ENCODE measurements at places on chromosomes 16 and 17.

GRCh38 chr16:78137782-78138616 lies 38.5 kb downstream of the WWOX start:
- no peak for DNase-seq

DNA sequence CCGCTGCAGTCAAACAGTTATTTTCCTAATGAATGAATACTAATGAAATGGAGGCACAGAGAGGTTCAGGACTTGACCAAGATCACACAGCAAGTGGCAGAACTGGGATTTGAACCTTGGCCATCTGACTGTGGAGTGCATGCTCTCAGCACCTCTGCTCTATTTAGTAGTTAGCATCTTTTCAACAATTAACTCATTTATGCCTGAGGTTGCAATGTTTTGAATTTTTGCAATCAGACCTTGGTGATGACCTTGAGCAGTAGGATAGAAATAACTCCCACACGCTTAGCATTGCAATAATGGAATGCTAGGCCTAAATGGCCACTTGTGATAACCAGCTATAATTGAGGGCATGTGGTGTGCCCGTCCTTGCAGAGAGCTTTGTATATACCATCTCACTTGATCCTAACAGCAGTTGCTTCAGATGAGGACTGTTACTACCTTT lies 31.0 kb downstream of the NAGPA start:
- DNase-seq = no peak

- no peak for DNase-seq
Observed at GRCh38 chr17:32910769-32911168, 17.2 kb upstream of the TMEM98 start.

DNA sequence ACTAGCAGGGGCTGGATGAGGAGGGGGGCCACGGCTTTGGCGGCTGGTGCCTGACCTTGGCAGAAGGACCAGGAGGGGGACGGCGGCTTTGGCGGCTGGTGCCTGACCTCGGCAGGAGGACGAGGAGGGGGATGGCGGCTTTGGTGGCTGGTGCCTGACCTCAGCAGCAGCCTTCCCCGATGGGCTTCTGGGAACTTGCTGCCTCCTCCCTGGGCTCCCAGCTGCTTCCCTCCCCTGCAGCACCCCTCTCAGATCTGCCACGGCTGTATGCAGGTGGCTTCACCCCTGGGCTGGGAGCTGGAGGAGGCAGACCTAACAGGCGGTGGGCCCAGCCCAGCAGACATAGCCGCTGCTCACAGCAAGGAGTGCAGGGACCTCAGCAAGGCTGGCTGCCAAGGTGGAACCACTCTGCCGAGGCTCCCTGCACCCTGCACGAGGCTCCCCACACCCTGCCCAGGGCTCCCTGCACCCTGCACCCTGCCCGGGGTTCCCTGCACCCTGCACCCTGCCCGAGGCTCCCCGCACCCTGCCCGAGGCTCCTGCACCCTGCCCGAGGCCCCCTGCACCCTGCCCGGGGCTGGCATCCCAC lies 38.4 kb upstream of the CBFA2T3 start:
- DNase-seq = no peak

- DNase-seq = no peak
Observed at GRCh38 chr17:48545022-48545375, at the start of gene HOXB2. HOXB2 (minus strand) TSS chr17:48545109; CDS start chr17:48544911, 198 bp downstream.

DNA sequence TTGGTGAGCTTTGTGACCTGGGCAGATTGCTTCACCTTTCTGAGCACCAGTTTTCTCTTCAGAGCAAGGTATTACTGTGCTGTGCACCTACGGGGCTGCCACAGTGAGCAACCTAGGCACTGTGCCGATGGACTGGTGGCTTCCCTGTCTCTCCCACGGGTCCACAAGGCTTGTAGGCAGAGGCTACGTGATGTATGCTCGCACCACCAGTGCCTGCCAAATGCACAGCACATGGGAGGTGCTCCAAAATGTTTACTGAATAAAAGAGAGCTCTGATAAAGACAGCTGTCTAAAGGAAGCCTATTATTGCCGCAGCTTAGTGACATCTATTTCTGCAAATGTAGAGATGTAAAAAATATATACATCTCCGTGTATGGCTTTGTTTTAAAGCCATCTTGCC lies 139.2 kb downstream of the CDK5R1 start:
- no peak for DNase-seq
